ENCODE measurements at places on chromosomes 1 and 21.

- DNase-seq = no peak
Observed at GRCh38 chr1:174794861-174795260, 204.9 kb upstream of the CACYBP start.

DNA sequence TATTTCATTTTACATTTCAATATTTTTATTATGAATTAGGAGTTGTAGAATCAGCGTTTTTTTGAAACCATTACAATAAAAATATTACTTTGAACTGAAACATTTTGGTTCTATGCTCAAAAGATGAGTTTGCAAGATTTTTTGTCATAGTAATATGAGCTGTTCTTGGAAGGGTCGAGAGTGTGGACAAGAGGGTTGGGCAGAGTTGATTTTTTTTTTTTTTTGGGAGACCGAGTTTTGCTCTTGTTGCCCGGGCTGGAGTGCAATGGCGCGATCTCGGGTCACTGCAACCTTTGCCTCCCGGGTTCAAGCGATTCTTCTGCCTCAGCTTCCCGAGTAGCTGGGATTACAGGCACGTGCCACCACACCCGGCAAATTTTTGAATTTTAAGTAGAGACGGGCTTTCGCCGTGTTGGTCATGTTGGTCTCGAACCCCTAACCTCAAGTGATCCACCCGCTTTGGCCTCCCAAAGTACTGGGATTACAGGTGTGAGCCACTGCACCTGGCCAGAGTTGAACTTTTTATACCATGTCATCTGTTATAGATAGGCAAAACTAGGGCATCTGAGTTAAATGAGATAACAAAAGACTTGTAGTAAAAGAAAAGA is 3.3 kb downstream of the CACYBP start:
- no peak for DNase-seq

DNA sequence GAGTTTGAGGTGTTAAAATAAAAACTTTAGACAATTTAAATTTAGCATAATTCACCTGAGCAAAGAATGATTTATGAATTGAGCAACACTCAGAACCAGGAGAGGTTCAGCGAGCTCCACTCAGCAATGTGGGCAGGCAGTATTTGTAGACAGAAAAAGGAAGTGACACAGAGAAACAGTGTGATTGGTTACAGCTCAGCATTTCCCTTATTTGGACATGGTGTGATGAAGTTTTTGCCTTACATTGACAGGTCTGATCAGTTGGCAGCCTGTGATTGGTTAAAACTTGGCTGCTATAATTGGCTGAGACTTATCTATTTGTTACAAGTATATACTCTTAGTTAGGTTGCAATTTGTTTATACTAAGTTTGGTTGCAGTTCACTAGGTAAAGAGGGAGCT is 621.2 kb upstream of the PRMT6 start:
- no peak for DNase-seq

DNA sequence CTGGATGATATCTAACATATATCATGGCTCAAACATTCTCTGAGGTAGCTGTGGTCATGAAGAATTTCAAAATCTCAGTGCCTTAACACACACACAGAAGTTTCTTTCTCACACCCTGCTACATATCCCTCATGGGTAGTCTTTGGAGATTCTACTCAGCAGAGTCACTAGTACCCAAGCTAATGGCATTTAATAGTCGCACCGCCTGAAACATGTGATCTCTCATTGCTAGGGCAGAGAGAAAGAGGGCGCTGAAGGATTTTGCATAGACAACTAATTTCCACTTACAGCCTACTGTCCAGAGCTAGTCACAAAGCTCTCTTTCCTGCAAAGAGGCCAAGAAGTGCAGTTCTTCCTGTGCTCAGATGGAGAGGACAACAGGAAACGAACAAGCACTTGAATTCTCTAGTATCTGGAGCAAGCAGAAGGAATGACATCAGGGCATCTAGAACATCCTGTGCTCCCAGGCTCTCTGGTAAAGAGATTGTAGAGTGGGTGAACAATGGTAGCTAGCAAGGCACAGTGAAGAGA is 183.4 kb upstream of the PTBP2 start:
- no peak for DNase-seq

GRCh38 chr1:47483651-47484050 is 45.8 kb downstream of the FOXD2 start:
- no peak for DNase-seq

DNA sequence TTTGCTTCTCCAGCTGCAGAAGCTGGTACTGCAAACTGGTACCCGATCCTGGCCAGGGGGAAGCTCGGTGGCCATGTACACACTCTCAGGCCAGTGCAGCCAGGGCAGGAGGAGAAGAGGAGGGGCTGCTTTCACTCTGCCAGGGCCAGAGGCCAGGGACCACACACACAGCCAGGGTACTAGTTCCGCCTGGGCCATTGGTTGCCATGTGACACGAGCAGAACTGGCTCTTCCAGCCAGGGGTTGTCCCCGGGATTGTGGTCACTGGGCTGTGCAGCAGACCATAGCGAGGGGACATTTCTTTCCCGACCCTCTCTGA is 3.7 kb upstream of the SHISAL2A start:
- no peak for DNase-seq

GRCh38 chr1:183551924-183552323 is 38.3 kb downstream of the NCF2 start:
- DNase-seq = no peak

- DNase-seq = no peak
Observed at GRCh38 chr1:211549092-211549711, 29.8 kb downstream of the SLC30A1 start.

GRCh38 chr1:208240662-208241355 is 3.4 kb downstream of the PLXNA2 start:
- DNase-seq = no peak

- DNase-seq = no peak
Observed at GRCh38 chr21:38380481-38381137, 117.7 kb downstream of the ERG start.

GRCh38 chr1:209845408-209845725 is 17.6 kb downstream of the UTP25 start:
- DNase-seq = no peak

- DNase-seq = no peak
Observed at GRCh38 chr1:156862997-156863599, 2.4 kb downstream of the NTRK1 start.

GRCh38 chr1:204578867-204579664 is 62.9 kb downstream of the MDM4 start:
- no peak for DNase-seq

GRCh38 chr1:166906647-166907046 is 30.6 kb upstream of the TADA1 start:
- no peak for DNase-seq

- no peak for DNase-seq
Observed at GRCh38 chr1:222189218-222189617, 358.7 kb downstream of the HHIPL2 start.

- no peak for DNase-seq
Observed at GRCh38 chr21:45444385-45444784, 39.4 kb downstream of the COL18A1 start.

DNA sequence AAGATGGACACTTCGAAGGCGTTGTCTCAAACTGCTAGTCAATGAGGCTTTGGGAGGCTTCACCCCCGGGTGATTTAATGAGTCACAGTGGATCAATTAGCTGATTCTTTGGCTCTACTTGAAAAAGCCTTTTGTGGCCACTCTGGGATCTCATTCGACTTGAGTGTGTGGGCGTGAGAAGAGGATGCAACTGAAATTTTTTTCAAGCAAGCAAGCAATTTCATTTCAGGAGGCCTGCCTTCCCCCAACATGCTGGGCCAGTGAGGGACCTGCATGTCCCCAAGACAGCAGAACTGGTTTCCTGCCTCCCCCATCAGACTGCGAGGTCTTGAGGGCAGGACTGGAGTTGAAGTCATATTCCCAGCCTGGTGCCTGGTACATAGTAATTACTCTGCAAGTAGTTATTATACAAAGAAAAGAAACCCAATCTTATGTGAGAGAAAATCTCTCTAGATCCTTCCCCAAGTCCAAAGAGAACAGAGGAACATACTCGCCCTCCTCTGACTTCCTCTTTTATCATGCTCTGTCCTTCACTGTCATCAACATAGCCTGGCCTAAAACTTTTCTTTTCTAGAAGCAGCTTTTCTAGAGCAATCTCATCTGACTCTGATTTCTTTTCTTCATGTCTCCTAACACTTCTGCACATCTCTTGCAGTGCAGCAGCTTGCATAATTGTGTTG is 22.7 kb downstream of the SYT6 start:
- no peak for DNase-seq

DNA sequence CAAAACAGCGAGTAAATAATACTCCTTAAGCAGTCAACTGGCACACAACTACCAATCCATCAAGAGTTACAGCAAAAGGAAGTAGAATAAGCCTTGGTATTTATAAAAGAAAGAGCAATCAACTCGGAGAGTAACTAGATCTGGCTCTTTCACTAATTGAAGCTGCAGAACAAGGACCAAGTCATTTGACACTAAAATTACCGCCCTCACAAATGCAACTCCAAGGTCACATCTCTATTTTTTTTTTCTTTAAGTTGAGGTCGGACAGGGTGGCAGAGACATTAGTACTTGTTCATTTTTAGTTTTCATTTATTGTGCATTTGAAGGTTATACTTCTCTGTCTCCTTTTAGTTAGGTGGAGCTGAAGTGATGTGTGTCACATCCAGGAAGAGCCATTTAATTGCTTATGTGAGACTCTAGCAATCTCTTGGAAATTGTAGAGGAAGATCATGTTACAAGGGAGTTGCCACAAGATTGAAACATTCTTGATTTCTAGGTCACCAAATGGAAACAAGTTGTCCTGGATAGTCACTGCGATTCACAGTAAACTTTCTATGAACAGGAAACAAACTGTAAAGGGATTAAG is 138.1 kb upstream of the ADAMTS5 start:
- no peak for DNase-seq

- DNase-seq = no peak
Observed at GRCh38 chr1:183175631-183176030, 10.4 kb upstream of the LAMC2 start.

DNA sequence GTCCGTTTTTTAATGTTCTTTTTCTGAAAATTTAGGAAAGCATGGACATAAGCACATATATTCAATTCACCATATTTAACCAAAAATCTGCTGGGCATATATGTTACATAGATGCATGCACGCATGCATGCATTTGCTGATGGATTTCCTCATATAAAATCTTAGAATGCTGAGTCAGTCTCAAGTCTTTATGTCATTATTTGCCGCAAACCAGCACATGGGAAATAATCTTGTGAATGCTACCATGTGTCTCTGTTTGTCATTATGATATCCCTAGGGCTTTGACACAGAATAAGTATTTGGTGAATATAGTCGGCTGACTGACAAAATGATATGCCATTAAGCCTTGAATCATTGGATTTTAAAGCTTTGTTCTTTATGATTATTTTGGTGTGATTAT is 776.5 kb downstream of the KCNT2 start:
- DNase-seq = no peak

DNA sequence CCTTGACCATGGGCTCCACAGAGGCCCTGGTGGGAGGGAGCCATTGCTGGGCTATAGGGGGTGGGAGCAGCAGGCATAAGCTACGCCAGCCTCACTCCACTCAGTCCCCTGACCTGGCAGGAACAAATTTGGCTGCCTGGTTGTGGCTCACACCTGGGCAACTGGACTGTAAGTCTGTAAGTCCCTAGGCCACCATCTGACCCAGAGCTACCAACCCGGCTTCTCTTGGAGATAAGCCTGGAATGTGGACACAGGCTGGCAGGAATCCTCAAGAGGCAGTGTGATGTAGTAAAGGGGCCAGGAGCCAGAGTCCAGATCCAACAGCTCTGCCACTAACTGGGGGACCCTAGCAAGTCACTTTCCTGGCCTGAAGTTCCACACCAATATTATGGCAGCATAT is 11.4 kb downstream of the NCF2 start:
- no peak for DNase-seq

DNA sequence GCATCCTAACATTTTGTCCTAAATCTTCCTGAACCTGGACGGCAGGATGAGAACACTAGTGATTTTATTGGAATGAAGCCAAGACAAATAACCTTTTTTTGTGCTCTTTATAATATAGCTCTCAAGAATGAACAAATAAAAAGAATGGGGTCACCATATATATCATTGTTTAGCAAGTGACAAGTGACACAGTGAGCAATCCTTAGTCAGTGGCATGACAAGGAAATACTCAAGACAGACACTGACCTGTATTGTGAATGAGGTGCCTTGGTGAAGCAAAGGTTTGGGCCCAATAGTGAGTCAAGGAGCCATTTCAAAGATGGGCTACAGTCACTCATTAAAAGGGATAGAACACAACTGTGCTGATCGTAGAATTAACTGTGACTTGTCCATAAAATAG is 35.7 kb downstream of the PTGFR start:
- DNase-seq = no peak

DNA sequence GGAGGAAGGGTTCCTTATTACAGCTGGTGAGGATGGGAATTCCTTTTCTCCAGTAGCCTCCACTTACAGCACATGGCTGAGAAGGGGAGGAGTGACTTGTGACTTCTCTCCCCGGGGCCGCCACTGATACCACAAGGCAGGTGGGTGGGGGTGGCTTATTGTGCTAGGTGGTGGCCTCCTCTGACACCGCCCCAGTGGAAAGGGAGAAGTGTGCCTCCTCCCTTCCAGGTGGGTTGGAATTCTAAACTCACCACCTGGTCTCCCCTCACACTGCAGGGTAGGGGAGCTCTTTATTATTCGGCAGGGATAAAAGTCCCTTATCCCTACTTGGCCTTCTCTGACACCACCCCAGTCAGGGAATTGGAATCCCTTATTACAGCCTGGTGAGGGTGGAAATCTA is 89.5 kb downstream of the CCDC30 start:
- no peak for DNase-seq

GRCh38 chr1:157249326-157249725 is 111.1 kb upstream of the ETV3 start:
- DNase-seq = no peak

DNA sequence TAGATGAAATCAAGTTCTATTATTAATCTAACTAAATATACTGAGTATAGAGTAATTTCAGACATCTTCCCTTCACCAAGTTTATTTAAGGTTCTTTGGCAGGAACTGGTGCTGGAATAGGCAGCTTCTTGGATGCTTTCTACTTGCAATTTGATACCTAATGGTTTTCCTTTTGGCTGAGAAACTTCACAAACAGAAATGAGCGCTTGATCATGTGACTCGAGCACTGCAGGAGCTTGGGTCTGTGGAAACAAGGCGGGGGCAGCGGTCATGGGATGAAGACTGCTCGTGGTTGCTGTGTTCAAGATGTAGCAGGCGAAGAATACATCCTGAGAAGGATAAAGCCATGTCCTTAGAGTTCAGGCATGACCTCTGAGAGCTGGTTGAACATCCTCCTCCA is 136.8 kb downstream of the PTPRC start:
- no peak for DNase-seq

DNA sequence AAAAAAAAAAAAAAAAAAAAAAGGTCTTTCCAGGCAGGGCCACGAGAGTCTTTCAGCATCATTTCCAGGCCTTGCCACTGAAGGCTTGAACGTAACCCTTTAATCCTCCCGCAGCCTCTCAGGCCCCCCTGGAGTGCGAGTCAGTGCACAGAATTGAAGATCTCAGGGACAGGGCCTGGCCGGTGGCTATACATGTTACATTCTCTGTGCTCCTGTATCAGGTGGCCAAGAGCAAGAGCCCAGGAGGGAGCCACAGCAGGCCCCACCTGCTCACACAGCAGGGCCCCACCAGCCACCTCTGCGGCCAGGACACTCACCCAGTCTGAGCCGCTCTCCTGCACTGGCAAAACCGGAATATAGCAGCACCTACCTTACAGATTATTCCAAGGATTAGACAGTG is 34.1 kb upstream of the SLC25A33 start:
- DNase-seq = no peak
